ENCODE measurements at places on chromosomes 5 and 9.

DNA sequence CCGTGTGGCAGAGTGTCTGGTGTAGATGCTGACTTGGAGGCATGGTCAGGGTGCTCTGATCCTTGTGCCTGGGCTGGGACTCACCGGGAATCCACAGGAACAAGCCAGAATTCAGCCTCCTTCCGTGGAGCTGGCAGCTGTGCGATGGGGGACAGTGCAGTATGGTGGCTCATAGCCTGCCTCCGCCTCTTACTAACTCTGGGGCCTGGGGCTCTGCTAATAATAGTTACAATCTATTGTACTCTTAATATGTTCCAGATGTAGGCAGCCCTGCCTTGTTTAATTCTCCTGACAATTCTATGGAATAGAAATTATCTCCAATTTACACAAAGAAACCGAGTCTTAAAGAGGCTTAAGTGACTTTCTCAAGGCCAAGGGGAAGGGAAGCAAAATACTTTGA lies 77.6 kb downstream of the PCDH1 start:
- DNase-seq: no peak

- peak; percentile 56 for DNase-seq
These were observed at the start of gene VAV2 for GRCh38 chr9:133991964-133992779. VAV2 (minus strand) TSS chr9:133992324; CDS start chr9:133992278, 46 bp downstream.

DNA sequence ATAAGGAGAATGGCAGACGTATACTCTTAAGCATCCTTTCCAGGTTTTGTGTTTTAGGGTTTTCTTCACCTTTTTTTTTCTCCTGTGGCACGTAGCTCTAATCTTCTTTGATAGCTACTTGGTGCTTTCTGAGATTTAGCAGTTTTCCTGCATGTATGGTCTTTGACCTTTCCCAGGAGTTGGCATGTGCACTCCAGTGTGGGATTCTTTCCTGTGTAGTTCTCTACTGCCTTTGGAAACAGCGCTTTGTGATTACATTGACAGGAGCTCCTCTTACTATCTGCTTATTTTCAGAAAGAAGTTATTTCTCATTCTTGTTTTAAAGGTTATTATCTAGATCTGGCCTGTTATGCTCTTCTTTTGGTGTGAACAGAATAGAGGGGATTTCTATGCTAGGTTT lies 65.5 kb downstream of the UNC13B start:
- DNase-seq: no peak

- DNase-seq: no peak
These were observed 5.3 kb upstream of the FANCG start for GRCh38 chr9:35085078-35085477.

GRCh38 chr5:178123966-178124925 lies 6.6 kb upstream of the RMND5B start:
- DNase-seq: no peak
